ENCODE measurements at places on chromosomes 2 and 18. TPM values are rescaled to one million over a fixed set of nuclear protein-coding genes. Genes with fewer than 3 reads are reported as not detected.

GRCh38 chr2:104897515-104898184, 43.7 kb downstream of the POU3F3 start:
- no peak for DNase-seq

- no peak for DNase-seq
Measured at GRCh38 chr2:236833501-236834073, 252.1 kb upstream of the COPS8 start.

The DPP4 gene
- total RNA-seq = 15.3 TPM

DNA sequence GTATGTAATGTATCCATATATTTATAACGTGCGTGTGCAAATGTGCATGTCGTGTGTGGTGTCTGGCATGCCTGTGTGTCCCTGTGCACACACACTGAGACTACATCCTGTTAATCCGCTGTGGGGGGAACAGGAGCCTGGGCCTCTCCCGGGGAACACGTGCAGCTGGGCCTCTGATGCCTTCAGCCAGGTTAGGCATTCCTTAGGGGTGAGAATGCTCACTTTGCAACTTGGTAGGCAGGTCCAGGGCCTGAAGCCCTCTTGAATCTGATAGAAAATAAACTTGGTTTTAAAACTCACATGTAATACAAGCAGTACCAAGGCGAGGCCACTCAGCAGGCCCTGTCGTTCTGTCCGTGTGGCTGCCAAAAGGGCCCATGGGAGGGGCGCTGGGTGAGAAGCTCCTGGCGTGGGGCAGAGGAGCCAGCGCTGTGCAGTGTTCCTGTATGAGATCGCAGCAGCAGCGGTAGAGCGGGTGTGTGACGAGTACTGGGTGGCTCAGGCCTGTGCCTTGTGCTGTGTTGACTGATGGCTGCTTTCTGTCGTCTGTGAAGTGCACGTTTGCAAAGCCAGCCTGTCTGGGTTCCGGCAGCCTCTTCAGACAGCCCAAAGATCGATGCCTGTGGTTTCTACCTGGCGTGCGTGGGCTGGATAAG, 16.2 kb downstream of the SALL3 start:
- no peak for DNase-seq

The HJURP gene
- total RNA-seq = 4.3 TPM

The TBC1D8 gene
- total RNA-seq = 0.68 TPM

DNA sequence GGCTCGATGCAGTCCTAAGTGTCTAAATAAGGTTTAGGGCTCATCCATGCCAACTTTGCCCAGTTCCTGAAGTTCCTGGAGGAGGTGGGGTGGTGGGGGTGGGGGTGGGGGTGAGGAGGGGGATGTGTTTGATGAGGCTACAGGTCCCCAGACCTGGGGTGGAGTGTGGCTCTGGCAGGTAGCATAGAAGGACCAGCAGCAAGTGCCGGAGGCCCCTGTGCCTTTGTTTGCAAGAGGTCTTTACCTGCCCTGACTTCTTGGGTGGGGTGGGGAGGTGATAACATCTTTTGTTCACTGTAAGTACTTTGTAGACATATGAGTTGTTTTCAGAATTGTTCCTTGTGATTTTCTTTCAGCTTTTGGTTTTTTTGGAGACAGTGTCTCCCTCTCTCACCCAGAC, 10.0 kb downstream of the SH3BP4 start:
- no peak for DNase-seq

- no peak for DNase-seq
Measured at GRCh38 chr2:221997100-221997499, 301.7 kb downstream of the PAX3 start.

The WDCP gene
- total RNA-seq = 25.5 TPM

DNA sequence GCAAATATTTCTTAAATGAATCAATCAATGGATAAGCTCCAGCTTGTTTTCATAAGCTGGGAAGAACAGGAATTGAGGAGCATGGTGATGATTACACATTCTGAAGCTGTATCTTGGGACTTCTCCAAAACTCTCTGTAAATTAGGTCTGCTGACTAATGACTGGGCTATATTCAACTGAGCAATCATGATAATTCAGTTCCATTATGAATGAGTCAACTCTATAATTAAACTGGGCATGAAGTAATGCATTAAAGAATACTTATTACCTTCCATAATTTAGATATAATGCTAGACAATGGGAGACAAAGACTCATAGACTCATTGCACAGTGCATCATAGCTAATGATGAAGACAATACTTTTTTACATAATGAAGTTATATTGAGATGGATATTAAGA, 207.4 kb downstream of the CBLN2 start:
- no peak for DNase-seq

DNA sequence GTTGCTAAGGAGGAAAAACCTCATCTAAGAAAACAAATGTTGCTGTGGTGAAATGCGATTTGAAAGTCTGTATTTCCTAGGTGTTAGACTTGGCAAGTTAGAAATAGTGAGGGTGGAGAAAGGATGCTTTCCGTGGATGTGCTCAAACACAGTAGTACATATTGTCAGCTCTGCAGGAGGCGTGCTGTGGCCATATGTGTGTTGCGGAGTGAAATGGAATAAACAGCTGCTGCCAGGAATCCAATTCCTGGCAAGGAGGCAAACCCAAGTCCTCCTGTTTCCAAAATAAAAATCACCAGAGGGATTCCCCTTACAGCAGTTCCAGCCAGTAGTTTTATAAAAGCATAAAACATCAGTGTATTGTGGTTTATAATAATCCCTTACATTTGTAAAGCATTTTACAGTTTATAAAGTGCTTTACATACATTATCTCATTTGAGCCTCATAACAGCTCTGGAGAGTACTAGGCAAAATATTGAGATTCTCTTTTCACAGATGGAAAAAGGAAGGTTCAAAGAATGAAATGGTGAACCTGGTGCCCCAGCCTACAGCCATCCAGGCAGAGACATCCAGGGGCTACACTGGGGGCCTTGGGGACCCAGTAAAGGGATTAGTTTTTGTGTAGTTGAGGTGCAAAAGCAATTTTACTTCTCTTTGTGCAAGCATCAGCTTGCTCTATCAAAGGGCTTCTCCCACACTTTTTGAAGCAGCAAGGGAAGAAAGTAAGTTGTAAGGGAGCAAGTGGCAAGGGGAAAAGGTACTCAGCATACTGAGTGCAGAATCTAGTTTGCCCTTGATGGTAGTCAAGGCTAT, 206.0 kb downstream of the AGPS start:
- no peak for DNase-seq

The RAD51AP2 gene
- total RNA-seq = not detected

GRCh38 chr2:135667045-135667444, 74.6 kb upstream of the UBXN4 start:
- no peak for DNase-seq

DNA sequence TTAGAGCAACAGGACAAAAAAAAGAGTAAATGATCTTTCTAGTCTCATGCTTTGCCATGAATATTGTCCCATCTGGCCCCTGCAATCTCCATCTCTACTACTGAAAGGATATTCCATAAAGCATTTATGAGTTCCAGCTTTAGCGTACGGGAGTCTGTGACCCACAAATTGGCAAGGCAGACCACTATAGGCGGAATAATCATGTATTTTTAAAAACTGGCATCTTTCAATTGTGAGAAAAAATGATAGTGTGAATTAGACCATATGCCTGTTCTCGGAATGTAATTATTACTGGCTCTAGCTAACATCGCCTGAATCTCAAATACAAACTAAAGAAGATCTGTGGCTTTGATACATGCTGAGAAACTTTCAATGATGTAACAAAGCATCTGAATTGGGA, 738.1 kb upstream of the NXPH2 start:
- DNase-seq = no peak

DNA sequence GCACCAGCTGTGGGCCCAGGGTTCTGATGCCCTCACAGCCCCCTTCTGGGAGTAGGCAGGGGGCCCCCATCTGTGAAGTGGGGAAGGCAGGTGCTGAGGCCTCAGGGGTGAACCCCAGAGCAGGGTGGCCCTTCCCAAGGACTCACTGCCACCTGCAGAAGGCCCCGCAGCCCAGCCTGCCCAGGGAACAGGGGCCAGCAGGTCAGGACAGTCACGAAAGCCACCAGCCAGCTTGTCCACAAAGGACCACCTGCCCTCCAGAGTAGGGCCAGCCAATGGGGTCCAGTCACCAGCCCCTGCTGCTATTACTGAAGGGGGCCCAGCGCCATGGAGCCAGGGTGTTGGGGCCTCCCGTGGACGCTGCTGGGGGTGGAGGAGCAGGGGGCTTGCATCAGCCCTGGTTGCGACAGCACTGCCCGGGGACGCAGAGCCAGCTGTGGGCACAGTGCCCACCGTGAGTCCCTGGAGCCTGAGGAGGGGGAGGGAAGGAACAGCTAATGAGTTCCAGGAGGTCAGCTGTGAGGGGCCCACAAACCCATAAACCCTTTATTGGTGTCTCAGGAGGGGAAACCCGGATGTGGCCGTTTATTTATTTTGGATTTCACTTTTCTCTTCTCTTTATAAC, 11.5 kb upstream of the SNED1 start:
- DNase-seq = no peak

DNA sequence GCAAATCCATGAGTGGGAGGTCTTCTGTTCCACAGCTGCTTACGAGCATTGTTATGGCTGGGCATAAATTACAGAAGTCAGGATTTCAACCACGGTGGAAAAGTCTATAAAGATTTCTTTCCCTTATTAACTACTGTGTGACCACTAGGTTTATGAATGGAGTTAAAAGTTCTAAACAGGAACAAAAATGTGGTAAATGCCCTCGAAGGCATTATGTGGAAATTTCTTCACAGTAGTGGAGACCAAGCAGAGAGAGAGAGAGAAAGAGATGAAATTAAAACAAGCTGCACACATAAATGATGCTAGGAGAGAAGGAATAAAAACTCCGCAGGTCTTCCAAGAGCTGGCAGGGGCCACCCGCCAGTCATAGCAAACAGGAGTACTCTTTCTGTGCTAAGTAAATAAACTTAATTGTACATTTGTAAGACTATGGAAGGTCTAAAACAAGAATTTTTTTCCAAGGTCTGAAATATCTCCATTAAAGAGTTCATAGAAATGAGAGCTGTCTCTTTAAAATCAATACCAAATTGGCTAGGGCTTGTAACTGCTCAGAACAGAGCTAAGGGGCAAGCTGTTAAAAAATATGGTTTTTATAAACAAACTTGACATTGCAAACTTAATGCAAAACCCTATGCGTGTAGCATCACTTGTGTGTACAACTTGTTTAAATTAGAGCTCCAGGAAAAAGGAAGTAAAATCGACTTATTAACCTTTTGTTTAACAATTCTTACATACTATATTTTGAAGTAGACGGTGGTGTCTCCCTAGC, 438.2 kb downstream of the MEIS1 start:
- no peak for DNase-seq

- no peak for DNase-seq
Measured at GRCh38 chr2:120850551-120850950, 114.9 kb downstream of the GLI2 start.

The HOXD3 gene
- total RNA-seq = not detected
